ENCODE measurements at places on chromosomes 11 and 22.

DNA sequence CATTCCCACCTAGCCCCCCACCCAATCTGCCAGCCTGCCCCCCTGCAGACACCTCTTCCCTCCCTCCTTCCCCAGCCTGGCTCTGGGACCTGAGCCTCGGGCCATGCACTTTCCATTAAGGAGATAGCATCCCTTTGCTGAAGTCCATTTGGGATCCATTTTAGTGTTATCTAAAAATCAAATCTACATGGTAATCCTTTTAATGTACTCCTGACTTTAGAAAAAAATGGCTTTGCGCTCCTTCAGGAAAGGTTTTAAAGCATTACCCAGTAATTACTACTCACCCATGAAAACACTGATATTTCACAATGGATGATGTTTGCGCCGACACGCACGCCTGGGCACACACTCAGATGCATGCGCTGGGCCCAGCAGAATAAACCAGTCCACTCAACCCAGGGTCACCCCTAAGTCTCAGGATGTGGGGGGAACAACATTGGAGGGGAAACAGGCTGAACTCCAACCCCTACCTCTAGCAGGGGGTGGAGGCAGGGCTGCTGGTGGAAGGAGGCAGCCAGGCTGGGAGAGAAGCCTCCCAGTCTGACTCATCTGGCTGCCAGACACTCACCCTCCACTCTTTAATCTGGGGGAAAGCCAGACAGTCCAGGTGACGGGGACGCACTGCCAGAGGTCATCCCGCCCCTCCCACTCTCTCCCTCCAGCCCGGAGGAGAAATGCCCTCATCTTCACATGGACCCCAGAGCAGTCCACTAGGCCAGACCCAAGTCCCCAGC is 29.8 kb downstream of the LMO1 start:
- DNase-seq = no peak

- no peak for DNase-seq
These were observed 6.7 kb downstream of the KCNE3 start for GRCh38 chr11:74460481-74461154.

DNA sequence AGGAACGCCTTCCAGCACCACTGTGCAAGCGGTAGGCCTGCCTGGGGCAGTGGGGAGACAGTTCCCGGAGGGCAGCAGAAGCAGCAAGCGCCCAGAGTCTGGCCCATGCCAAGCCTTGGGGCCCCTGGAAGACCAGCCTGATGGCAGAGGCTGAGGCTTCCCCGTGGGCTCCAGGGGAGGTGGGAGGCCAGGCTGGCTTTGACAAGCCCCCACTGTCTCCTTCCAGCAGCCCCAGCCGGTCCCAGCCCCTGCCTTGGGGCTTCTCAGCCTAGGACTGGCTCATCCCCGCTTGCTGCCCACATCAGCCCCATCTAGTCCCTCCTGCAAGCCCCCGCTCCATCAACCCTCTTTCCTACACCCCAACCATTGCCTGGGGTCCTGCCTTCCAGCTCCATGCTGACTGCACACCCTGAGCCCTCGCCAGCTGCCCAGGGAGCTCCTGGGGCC is 46.7 kb downstream of the IGF2 start:
- no peak for DNase-seq

DNA sequence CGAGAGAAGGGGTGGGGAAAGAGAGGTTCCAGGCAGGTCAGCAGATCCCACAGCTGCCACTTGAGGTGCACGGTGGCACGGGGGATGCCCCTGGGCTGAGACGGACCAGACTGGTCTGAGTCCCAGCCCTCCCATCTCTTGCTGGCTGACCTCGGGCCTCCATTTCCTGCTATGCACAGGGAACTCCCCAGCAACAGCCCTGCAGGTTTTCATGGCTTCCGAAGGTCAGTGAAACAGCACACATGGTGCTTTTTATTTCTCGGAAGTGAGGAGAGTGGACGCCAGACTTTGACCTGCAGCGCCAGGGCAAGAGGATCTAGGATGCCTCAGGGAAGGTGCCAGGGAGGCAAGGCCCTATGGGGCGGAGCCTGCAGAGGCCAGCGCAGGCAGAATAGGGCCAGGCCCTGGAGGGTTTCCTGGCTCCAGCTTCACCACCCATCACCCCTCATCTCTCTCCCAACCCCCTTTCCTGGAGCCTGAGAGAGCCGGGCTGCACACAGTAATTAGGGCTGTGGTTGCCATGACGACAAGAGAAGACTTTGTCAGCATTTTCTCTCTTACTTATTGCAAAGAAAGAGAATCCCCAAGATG is 29.5 kb downstream of the SLC22A12 start:
- DNase-seq = no peak

DNA sequence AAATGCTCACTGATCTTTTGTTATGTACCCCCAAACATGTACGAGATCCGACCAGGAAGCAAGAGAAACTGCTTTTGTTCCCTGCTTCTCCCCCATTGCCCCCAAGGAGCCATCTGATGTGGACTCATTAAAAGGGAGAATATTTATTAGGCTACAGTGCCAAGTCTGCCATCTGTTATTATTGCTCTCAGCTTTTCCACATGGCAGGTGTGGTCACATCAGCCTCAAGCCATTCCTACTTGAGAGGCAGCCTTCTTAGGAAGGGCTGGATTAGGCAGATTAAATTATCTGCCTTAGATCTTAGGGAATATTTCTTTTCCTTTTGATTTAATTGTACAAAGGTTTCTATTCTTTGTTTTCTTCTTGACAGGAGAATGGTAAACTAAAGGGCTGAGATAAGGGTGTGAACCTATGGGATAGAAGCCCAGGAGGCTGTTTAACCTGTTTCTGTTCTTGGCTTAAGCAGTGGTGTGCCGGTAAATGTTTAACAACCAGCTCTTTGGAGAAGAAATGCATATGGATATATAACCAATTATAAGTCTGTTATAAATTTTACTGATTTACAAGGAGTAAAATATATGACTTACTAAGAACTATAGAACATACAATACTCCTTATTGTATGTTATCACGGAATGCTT is 88.8 kb downstream of the PDHX start:
- DNase-seq = no peak

- no peak for DNase-seq
These were observed 1.3 kb downstream of the BMAL1 start for GRCh38 chr11:13278609-13279486.

- DNase-seq = no peak
These were observed 60.5 kb downstream of the COMMD9 start for GRCh38 chr11:36228689-36229088.

DNA sequence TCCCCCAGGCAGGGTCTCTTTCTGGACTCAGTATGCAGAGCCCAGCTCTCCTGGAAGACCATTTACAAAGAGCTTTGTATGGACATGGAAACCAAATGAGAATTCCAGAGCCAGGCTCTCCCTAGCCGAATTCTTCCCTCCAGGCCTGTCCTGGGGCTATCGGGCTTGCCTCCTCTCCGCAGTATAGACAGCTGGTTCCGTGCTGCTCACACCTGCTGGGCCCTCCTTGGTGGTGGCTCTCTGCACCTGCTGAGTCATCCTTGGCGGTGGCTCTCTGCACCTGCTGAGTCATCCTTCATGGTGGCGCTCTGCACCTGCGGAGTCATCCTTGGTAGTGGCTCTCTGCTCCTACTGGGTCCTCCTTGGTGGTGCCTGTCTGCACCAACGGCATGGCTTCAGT is 743.5 kb downstream of the BRD1 start:
- DNase-seq = no peak

DNA sequence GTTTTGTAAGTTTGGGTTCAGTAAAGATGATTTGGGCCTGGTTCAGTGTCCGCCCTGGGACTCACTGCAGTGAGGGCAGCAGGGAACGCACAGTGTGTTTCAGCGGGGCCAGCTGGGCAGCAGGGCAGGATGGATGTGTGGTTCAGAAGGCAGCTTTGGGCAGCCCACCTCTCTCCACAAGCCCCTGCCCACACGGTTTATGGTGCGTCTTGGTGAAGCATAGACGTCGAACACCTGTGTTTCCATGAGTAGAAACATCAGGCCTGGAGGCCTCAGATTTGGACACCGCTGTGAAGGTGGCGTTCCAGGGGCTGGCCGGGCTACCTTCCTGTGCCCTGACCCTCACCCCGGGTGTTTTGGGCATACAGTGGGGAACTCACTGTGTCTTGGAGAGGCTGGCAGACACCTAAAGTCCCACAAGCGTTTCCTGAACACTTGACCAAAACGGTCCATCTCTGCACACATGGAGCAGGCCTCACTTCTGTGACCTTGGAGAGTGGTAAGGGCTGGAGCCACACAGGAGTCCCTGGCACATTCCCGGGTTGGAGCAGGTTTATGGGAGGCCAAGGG is 59.0 kb downstream of the ST14 start:
- no peak for DNase-seq

DNA sequence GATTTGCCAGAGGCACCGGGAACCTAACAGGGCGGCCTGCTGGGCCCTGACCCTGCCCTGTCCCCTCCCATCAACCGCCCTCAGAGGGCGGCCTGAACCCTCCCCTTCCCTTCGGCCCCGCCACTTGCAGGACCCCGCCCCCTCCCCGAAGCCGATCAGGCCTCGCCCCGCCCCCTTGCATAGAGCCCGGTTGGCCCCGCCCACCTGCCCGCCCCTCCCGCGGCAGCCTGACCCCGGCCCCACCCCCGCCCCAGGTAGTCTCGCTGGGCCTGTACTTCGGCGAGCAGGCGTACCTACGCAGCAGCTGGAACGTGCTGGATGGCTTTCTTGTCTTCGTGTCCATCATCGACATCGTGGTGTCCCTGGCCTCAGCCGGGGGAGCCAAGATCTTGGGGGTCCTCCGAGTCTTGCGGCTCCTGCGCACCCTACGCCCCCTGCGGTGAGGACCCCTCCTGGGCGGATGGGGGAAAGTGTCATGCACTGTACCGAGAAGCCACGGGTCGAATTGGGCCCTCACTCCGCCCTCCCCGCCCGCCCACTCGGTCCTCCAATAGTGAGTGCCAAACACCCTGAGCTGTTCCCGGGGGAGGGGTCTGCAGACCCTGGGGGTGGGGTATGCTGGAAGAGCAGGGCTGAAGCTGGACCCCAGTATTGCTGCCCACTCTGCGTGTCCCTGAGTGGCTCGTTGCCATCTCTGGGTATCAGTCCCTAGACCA is 94.1 kb downstream of the CACNA1I start:
- DNase-seq = no peak

All from T-helper 2 cell treated with Interferon-gamma antibody and Interleukin-4, amounts not matched to agents 5 μg/mL and 100 μg/mL, for 36 hours (primary cell).